ENCODE measurements at places on chromosomes 4 and X.
A peak's percentile ranks its signal among the peaks of the same experiment; 100 is the strongest.

- no peak for DNase-seq
Observed at GRCh38 chrX:46912603-46913491, 626 bp downstream of the JADE3 start.

DNA sequence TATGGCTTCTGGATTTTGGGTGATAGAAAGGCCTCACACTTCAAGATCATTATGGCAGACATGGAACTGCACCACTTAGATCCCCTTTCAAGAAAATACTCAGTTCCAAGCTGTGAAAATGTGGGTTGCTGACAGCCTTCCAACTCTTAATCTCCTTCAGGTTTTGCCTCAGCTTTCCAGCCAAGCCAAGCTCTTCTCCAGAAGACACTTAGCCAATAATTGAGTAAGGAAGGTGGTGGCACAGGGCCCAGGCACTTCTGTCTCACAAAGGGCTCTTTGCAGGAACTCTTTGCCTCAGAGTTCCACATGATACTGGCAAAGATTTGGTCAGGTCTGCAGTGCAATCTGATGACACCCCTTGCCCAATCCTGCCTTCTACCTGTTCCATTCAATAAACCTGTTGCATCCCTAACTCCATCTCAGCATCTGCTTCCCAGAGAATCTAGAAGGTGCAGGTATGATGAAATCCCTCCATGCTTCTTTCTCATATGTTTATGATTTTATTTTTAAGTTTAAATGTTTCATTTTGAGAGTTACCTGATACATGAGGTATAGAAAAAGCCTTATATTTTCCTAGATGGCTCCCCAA is 30.6 kb downstream of the ANXA5 start:
- DNase-seq, result no peak

- DNase-seq, result no peak
Observed at GRCh38 chrX:136039968-136040367, 54.7 kb downstream of the SLC9A6 start.

DNA sequence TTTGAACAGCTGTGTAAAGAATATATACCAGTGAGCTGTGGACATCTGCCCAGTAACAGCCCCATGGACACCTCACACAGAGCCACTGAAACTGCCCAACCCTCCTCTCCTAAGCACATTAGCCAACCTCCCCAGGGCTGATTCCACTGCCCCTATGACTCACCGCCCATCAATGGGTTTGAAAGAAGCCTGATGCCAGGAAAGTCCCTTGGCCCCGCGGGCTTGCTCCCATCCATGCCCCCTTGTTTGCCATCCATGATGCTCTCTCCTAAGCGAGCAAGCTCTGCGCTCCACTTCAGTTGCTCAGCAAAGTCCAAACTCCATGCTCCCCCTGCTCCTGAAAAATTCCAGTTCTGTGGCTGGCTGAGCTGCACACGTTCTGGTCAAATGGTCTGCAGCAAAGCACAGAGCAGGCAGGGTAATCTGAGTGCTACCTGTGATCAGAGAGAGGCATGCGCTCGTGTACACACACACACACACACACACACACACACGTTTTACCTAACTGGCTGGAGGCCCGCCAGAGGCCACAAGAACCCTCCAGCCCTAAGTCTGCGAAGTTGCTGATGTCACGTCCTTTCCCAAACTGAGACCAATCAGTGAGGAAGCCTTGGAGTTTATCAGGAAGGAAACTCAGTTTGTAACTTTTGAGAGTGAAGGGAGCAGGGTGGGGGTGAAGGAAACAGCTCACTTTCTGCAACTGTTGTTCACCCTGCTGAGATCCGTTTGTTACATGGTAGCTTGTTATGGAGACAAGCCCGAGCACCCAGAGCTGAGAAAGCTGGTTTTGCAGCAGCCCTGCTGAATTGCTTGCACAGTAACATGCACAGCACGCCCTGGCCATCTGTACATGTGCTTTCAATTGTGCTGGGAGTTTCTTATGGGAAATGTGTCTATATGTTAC is at the start of gene ASB9:
Gene ASB9 (minus strand): TSS at position 466 of the 904 bp plus-strand sequence. CDS start 209 bp downstream, at position 257.
- peak; percentile 7 for DNase-seq

DNA sequence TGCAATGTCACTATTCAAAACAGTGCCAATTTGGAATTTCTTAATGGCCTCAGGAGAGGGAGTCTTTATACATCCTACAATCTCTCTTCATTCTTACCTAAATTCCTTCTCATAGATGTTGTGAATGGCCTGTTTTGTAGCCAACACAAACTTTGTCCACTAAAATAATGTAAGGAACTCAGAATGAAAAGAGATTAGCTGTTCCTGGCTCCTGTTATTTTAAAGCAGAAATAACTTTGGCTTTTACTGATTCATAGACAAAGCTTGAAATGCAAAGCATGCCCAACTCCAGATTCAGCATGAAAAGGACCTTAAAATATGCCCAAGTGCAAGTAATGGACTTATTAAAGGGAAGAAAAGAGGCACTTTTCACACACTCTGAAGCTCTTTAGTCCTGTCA is 146.0 kb upstream of the GPC4 start:
- DNase-seq, result no peak

DNA sequence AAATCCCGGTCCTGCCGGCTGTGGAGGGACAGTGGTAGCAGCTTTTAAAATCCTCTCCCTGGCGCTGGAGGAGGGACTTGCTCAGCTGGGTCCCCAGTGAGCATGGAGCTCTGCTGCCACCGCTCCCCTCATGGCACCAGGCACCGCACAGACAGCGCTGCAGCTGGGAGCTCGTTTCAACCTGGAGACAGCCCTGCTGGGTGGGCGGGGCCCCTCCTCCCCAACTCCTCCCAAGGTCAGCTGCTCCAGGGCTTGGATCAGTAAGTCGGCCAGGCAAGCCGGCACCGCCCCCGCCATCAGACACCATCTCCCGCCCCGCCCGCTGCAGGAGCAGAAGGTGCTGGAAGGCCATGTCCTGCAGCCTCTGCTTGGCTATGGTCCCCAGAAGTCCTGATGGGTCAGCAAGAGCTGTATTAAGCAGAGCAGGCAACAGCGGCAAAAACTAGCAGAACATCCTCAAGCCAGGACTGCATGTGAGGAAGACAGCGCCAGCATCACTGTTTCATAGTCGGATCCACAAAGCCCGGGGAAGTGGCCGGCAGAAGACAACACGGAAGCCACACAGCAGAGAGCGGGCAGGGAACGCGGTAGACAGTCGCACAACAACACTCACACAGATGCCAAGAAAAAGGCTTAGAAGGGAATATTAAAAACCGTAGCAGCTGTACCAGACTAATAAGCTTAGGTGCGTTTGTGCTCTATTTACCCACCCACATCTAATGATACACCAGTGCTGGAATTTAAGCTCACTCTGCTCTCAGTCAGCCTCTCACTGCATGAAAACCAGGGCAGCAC is 16.2 kb downstream of the ZFYVE28 start:
- DNase-seq, result no peak

- DNase-seq, result no peak
Observed at GRCh38 chrX:43822014-43822413, 60.2 kb downstream of the MAOB start.

All from amniotic stem cell (primary cell).